ENCODE measurements at places on chromosomes 7 and 10.

GRCh38 chr10:52637592-52637991 lies 135.0 kb downstream of the MBL2 start:
- DNase-seq, result no peak

- DNase-seq, result no peak
These were observed 115.5 kb downstream of the BUB3 start for GRCh38 chr10:123269675-123270074.

GRCh38 chr10:99781734-99782429 lies 558 bp upstream of the ABCC2 start:
- DNase-seq, result no peak

- no peak for DNase-seq
These were observed 15.6 kb downstream of the SEC23IP start for GRCh38 chr10:119908166-119908565.

GRCh38 chr7:148624735-148625134 lies 34.2 kb downstream of the C7orf33 start:
- no peak for DNase-seq

DNA sequence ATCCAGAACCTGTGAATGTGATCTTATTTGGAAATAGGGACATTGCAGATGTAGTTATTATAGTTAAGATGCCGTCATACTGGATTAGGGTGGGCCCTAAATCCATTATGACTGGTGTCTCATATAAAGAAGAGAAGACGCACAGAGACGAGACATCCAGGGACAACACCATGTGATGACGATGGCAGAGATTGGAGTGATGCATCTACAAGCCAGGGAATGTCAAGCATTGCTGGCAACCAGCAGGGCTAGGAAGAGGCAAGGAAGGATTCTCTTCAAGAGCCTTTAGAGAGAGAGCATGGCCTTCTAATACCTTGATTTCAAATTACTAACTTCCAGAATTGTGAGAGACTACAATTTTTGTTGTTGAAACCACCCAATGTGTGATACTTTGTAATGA lies 345.8 kb downstream of the PTEN start:
- DNase-seq, result no peak

DNA sequence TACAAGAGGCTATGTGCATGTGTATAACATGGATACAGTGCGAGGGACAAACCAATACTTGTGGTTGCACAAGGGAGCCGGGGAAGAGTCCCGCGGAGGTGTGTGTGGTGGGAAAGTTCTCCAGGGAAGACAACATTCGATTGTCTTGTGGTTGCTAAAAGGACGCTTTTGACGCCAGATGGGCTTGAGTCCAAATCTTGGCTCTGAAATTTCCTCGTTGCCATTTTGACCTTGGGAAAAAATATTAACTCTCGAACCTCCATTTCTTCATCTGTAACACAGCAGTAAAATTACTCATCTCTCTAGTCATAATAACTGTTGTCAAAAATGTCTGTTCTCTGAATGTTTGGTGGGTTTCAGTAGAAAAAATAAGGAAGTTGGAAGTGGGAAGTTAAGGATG lies 16.5 kb downstream of the PLXDC2 start:
- DNase-seq, result no peak

GRCh38 chr10:114384181-114384580 lies 20.1 kb downstream of the AFAP1L2 start:
- peak; percentile 41 for DNase-seq
